ENCODE measurements at places on chromosomes 7 and 10.

DNA sequence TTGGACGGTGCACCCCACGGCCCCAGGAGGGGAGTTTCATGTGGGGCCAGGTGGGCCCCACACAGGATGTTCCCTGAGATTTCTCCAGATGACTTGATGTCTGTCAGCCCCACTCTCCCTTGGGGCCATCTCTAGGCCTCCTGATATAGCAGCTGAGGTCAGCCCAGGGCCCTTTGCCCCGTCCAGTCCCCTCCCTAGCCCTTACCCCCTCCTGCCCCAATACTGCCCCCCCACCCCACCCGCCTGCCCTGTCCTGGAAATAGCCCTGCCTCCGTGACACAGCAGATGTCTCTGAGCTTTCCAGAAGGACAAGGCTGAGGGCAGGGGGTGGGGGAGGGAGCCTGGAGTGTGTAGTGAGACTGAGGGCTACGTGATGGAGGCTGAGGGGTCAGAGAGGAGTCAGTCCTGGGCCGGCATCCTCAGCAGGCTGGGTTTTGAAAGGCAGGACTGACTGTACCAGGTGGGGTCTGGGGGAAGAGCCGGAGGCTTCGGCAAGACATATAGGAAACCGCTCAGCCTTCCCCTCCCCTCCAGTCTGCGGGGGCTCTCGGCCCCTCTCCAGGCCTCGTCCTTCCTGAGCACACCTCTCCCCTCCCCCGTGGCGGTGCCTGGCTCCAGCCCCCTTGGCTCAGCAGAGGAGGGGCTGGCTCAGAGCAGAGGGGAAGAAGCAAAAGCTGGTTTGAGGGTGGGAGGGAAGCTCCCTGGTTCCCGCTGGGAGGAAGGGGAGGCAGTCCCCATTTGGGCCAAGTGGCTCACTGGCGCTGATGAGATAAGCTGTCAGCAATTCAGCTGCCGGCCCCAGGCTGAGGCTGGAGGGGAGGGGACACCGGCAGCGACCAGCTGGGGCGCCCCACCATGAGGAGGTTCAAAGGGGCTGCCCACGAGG is 2.0 kb downstream of the FLNC start:
- no peak for DNase-seq

GRCh38 chr10:6665847-6666246 is 85.8 kb upstream of the PRKCQ start:
- DNase-seq = no peak

GRCh38 chr7:122256046-122256445 is 48.5 kb downstream of the FEZF1 start:
- DNase-seq = no peak

DNA sequence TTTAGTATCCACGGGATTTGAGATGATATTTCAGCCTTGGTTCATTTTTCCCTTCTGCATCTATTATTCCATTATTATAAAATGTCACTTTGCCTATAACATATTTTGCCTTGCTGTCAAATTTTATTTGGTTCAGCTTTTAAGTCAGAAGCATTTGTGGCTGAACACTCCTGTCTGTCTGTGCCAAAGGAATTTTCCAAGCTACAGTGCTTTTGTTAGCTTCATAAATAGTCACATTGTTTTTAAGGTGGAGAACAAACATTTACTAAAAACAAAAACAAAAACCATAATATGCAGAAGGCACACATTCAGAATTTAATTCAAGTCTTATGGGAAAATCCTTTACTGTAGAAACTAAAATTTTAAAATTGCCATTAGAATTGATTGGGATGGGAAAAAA is 33.8 kb upstream of the ELMO1 start:
- DNase-seq = no peak

DNA sequence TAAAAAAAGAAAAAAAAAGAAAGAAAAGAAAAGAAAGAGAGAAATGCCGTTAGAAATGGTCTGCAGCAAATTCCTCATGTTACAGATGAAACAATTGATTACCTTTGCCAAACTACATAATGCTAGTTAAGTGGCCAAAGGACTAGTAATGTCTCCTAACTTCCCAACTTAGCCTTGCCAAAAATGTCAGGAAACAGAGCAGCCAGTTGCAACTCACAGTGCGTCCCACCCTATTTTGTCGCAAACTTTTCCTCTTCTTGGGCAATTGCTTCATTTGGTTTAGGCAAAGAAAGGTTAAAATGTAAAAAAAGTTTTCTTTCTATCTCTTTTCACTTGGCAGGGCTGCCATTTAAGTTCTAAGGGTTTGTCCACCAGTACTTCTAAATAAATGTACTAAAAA is 53.1 kb downstream of the APBB1IP start:
- no peak for DNase-seq

- no peak for DNase-seq
Measured at GRCh38 chr7:155763691-155764437, 48.4 kb downstream of the SHH start.

- no peak for DNase-seq
Measured at GRCh38 chr10:91944880-91945630, 21.5 kb downstream of the BTAF1 start.

DNA sequence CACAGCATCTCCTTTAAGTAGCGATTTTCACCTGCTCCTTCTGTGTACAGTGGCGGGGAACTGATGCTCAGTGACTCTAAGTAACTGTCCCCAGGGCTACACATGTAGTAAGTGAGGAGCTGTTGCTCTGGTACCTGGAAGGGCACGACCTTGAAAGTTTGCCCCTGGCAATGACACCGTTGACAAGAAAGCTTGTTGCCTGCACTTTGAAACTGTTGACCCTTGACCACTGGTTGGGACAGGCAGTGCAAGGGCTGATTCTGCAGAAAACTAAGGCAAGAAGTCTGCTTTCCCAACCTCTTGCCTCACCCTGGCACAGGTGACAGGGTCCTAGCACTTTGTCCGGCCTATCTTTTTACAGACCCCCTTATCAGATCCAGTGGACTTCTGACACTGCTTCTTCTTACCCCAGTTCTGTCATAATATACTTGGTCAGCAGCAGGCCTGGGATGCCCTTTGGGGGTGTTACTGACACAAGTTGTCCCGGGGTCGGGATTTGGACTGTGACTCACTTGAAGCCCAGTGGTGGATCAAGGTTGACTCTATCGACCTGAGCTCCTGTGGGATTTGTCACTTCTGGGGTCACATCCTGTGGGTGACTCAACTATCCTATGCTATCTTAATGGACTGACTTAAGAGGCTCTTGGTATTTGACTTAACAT is 5.8 kb downstream of the ACSL5 start:
- DNase-seq = no peak

DNA sequence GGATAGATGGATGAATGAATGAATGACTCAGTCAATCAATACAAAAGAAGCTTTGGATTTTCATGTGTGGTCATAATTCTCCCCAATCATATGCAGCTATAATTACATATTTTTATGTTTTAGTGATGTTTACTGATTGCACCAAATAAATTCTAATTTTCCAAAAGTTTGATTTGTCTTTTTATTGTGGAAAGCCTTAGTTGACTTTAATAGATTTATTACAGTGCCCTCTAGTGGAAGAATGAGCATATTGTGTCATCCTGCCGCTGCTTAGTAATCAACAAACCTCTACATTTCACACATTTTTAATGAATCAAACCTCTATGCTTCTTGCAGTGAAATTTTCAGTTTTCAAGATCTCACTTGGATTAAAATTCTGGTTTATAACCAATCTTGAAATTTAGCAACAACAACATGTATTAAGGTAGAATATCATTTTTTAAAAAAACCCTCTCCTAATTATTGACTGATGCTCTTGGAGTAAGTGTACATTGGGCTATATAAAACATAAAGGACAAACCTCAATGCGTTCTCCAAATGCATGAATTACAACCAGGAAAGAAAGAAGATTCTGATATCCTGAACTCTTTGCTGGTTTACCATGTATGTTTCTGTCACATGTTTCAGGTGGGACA is 55.6 kb upstream of the PNLIP start:
- DNase-seq = peak; percentile 12

GRCh38 chr10:43945908-43946307 is 297.2 kb upstream of the ZNF32 start:
- DNase-seq = no peak

GRCh38 chr7:121278120-121279021 is 50.4 kb upstream of the WNT16 start:
- DNase-seq = no peak

GRCh38 chr10:124911124-124912067 is 30.5 kb upstream of the ZRANB1 start:
- DNase-seq = no peak

DNA sequence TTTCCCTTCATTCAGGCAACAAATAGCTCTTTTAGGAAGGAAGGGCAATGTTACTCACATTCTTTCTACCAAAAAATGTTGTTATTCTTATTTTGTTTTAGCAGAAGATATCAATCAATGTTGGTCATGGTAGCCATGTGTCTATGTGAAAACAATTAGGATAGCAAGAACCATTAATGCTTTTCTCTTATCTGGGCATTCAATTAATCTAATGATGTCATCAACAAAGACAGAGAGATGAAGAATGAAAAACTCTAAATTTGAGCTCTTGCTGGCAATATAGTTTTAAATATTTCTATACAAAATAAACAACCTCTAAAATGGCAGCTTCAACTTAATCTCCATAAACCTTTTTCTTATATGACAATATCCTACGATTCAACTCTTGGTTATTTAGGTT is 353.7 kb upstream of the ANKRD30A start:
- no peak for DNase-seq

DNA sequence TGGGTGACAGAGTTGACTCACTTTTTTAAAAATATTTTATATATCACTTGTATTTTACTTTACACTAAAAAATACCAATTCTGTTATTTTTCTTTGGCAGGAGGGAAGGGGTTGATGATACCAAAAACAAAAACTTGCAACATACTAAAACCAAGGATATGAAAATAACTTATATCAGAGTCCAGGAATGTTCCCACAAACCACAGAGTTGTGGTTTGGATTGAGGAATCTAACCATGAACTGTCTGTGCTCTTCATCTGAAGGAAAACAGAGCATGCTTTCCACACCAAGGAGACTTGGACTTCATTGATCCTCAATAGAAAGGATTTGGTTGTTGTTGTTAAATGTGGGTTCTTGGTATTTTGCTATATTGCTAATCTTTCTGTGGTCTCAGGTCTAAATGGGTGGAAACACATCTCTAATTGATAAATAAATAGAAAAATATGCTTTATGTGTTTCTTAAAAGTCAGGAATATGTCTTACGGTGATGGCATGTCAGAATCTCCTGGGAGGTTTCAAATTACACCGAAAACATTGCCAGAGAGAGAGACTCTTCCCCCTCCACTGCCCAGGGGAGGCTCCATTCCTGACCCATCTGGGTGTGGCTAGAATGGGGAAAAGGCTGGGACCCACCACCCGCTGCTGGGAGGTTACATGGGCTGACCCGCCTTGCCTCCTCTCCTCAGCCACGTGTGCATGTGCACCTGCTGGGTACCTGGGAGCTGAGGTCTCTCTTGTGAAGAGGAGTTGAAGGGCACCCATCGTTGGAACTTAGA is 46.9 kb upstream of the STK17A start:
- DNase-seq = no peak

DNA sequence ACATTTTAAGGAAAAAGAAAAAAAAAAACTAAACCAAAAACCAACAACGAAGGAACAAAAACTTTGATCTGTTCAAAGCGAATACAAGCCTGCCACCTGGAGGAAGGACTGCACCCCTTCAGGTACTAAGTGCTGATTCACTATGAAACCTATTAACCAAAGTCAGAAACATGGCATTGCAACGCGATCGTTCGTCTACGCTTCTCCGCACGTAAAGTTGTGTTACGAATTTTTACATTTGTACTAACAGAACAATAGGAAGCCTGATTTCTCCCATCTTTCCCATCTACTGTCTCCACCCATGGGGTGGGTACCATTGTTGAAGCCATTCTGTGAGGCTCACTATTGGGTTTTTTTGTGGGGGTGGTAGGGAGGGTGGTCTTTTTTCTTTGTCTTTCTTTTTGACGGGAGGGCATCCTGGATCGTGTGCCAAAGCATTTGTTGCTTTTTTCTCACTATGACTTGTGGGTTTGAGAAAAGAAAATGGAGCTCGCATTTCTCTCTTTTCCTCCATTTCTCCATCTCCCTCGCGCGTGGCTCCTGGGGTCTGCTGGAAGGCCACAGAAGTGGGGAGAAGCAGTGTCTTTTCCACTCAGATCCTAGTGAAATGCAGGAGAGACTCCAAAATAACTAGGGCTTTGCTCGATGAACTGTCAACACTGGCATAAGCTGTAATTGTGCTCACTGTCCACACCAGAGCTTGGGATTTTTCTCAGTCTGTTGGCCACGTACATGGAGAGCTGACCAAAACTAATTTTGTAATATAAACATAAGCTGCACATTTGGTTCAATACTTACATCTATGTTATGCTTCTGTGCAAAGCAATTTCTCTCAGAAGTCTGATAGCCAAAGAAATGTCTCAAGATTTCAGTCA is 100.9 kb upstream of the YAE1 start:
- peak; percentile 34 for DNase-seq

GRCh38 chr10:61478621-61479312 is 25.6 kb upstream of the TMEM26 start:
- no peak for DNase-seq

- DNase-seq = no peak
Measured at GRCh38 chr10:80966326-80966986, 428.8 kb downstream of the SH2D4B start.

DNA sequence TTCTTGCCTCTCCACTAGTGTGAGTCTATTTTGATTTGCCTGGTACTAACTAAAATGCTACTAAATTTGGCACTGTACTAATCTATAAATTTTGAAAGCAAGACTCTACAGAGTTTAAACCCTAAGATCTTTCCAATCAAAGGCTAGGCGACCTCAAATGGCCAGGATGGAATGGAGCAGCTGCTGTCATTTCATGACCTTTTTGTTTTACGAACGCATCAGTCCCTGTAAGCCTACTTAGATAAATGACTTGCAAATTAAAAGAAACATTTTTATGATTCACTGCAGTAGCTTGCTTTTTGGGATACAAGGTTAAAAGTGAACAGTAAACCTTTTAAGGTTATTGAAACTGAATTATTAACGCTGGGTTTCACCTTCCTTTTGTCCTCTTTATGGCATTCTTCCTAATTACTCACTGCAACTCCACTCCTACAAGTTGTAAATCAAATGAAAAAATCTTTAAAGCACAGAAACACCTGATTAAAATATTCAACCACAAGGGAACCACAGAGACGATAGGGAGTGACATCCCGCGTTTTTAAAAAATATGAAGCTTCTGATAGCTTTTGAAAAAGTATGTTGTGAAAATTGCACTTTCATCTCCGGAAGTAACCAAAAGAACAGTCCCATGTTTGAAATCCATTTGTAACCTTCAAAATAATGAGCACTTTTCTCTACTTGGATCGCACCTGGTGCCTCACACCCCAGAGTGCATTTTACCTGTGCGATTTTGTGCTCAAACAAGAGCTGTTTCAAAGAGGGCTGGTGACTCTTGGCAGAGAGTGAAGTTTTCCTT is 595.1 kb downstream of the PARD3 start:
- no peak for DNase-seq

All from germinal center (tissue), 1 donor.